ENCODE measurements at places on chromosomes 6 and 20.

- peak; percentile 91 for DNase-seq
These were observed at the start of gene GDAP1L1 for GRCh38 chr20:44247131-44247571. TSS of gene GDAP1L1 (plus strand) at chr20:44247308. CDS start at chr20:44247335, 27 bp downstream.

DNA sequence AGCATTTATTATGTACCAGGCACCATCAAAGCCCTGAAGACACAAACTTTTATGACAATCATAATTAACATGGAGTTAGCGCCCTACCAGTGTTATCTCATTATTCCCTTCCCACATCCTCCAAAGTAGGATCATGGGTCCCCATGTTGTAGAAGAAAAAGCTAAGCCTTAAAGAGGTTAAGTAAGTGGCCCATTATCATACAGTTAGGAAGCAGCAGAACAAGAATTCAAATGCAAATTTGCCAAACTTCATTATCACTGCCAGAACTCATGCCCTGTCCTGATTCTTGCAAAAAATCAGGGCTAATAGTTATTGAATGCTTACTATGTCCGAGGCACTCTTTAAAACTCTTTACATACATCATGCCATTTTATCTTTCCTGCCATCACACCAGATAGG is 310.6 kb downstream of the ZNF217 start:
- no peak for DNase-seq

GRCh38 chr6:105259913-105260889 is 80.4 kb upstream of the POPDC3 start:
- DNase-seq: no peak

DNA sequence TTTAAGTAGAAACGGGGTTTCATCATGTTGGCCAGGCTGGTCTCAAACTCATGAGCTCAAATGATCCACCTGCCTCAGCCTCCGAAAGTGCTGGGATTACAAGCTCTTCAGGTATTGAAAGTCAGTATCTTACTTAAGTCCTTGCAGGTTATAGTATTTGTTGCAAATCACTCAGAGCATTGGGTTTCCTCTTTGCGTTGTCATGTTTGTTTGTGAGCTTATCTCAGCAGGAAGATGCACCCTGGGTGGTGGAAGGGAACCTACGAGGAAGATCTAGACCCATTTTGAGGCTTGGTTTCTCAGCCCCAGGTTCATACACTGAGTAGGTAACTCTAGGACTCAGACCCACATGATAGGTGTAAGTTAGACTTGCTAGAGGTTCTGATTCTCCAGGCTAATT is 18.6 kb downstream of the MYH7B start:
- DNase-seq: no peak

Measured in SK-N-SH (cell line).